ENCODE measurements at places on chromosomes 5 and 9.

GRCh38 chr9:135299239-135299590 is 180.4 kb upstream of the PPP1R26 start:
- no peak for DNase-seq

GRCh38 chr5:88937406-88937805 is 54.4 kb upstream of the MEF2C start:
- DNase-seq: no peak

GRCh38 chr5:95075111-95075510 is 209.8 kb downstream of the MCTP1 start:
- no peak for DNase-seq

DNA sequence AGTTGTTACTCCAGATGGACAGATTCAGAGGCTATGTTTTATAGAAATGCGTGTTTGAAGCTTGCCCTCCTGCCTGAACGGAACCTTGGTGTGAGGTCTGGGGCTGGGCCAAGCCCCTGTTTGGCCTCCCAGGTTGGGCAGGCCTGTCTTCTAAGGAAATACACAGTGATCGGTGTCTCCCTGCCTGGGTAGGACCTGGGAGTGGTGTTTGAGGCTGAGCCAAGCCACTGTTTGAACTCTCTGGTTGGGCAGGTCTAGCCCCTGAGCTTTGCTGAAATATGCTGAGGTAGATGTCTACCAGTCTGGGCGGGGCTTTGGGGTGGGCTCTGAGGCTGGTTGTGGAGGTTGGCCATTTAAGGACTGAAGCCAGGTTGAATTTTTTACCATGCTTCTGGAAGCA is 90.5 kb downstream of the DMXL1 start:
- no peak for DNase-seq
